Stomach (tissue), 19 donors: ENCODE measurements at places on chromosomes 4 and X. TPM values are rescaled to one million over a fixed set of nuclear protein-coding genes. Genes with fewer than 3 reads are reported as not detected.

Gene PCDH19
- total RNA-seq: 0.87 TPM

- H3K27ac ChIP-seq: no peak overlapping the region
- no peaks in the 10 kb centered on the region for H3K4me1 ChIP-seq
- H3K36me3 ChIP-seq: no peaks in the 10 kb centered on the region
- H3K4me3 ChIP-seq: no peak overlapping the region
Observed at GRCh38 chrX:42485601-42486000, 292.4 kb downstream of the PPP1R2C start.

- no peak for DNase-seq
- H3K27me3 ChIP-seq: no peaks in the 10 kb centered on the region
- peak overlapping the region; percentile 93 for H3K27ac ChIP-seq
- H3K36me3 ChIP-seq: peaks cover 63% of the 10 kb centered on the region
- no peak overlapping the region for H3K4me3 ChIP-seq
Observed at GRCh38 chrX:47215291-47215900, 3.1 kb upstream of the CDK16 start.

Gene ZNF711
- 6.4 TPM for total RNA-seq

GRCh38 chr4:133802359-133803140 lies 399.0 kb downstream of the PABPC4L start:
- no peaks in the 10 kb centered on the region for H3K4me1 ChIP-seq
- H3K27ac ChIP-seq: no peak overlapping the region
- no peak for DNase-seq
- no peaks in the 10 kb centered on the region for H3K27me3 ChIP-seq
- H3K36me3 ChIP-seq: no peaks in the 10 kb centered on the region

DNA sequence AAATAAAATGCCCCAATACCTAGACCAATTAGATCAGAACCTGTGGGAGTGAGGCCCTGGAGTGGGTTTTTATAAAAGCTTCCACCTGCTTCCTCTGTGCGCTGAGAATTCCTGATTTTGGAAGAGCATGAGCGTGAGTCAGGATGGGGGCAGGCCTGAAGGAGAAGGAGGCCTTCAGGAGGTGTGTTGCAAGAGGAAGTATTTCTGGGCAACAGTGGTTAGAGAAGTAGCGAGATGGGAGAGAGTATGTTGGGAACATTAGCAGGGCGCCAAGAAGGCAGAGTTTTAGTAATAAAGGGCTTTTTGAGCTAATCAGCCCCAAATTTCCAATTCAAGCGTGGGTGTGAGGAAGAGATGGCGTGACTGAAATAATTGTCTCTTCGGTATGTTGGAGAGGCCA lies 349.8 kb downstream of the UNC5C start:
- no peak overlapping the region for H3K27ac ChIP-seq
- H3K36me3 ChIP-seq: no peaks in the 10 kb centered on the region
- DNase-seq: no peak
- no peaks in the 10 kb centered on the region for H3K4me1 ChIP-seq
- no peak overlapping the region for H3K4me3 ChIP-seq

Gene DMP1
- total RNA-seq: not detected

GRCh38 chrX:48468693-48469691 lies 1.1 kb downstream of the SLC38A5 start:
- no peak overlapping the region for H3K27ac ChIP-seq
- peaks cover 3% of the 10 kb centered on the region for H3K4me1 ChIP-seq
- DNase-seq: no peak

Gene TMPRSS11B
- total RNA-seq: not detected

- H3K27me3 ChIP-seq: no peaks in the 10 kb centered on the region
- H3K27ac ChIP-seq: no peak overlapping the region
- no peak for DNase-seq
- no peaks in the 10 kb centered on the region for H3K36me3 ChIP-seq
- no peak overlapping the region for H3K4me3 ChIP-seq
- H3K4me1 ChIP-seq: no peaks in the 10 kb centered on the region
Observed at GRCh38 chr4:6360385-6360784, 90.7 kb downstream of the WFS1 start.

DNA sequence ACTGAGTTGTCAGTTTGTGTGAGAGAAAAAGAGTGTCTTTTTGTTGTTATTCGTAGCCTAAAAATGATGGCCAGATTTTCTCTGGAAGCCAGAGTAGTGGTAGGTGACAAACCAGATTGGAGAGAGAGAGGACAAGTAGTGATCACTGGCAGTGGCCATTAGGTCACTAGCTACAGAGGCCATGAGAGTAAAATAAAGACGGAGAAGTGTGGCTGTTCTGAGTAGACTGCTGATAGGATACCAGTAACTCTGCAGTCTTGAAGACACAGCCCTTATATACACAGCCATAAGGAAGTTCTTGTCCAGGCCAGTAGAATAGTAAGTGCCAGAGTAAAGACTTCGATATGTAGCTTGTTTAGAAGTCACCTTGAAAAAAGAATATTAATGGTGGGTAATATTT lies 7.7 kb downstream of the SLC30A9 start:
- peaks cover 11% of the 10 kb centered on the region for H3K36me3 ChIP-seq
- no peaks in the 10 kb centered on the region for H3K27me3 ChIP-seq
- H3K4me3 ChIP-seq: no peak overlapping the region
- no peak for DNase-seq

GRCh38 chr4:182143822-182144625 lies 99.2 kb upstream of the TENM3 start:
- H3K36me3 ChIP-seq: no peaks in the 10 kb centered on the region
- H3K27ac ChIP-seq: peak overlapping the region; percentile 46
- peak overlapping the region; percentile 63 for H3K4me3 ChIP-seq
- DNase-seq: no peak
- H3K27me3 ChIP-seq: peaks cover 100% of the 10 kb centered on the region

GRCh38 chr4:105619188-105619931 lies 66.9 kb downstream of the ARHGEF38 start:
- H3K36me3 ChIP-seq: no peaks in the 10 kb centered on the region
- peak; percentile 96 for DNase-seq
- H3K27ac ChIP-seq: no peak overlapping the region
- H3K27me3 ChIP-seq: no peaks in the 10 kb centered on the region
- H3K4me3 ChIP-seq: no peak overlapping the region

- H3K4me3 ChIP-seq: no peak overlapping the region
- H3K36me3 ChIP-seq: no peaks in the 10 kb centered on the region
- DNase-seq: no peak
- H3K4me1 ChIP-seq: no peaks in the 10 kb centered on the region
- H3K27ac ChIP-seq: no peak overlapping the region
- no peaks in the 10 kb centered on the region for H3K27me3 ChIP-seq
Observed at GRCh38 chrX:47605024-47605423, 14.6 kb downstream of the SYN1 start.

GRCh38 chr4:7199129-7199725 lies 6.9 kb downstream of the SORCS2 start:
- H3K4me3 ChIP-seq: no peak overlapping the region
- H3K36me3 ChIP-seq: no peaks in the 10 kb centered on the region
- H3K27me3 ChIP-seq: no peaks in the 10 kb centered on the region
- H3K27ac ChIP-seq: no peak overlapping the region

- H3K4me1 ChIP-seq: no peaks in the 10 kb centered on the region
- H3K36me3 ChIP-seq: peaks cover 47% of the 10 kb centered on the region
- no peak for DNase-seq
- no peak overlapping the region for H3K4me3 ChIP-seq
- no peak overlapping the region for H3K27ac ChIP-seq
Observed at GRCh38 chrX:118983513-118983912, 9.1 kb downstream of the LONRF3 start.

- peaks cover 13% of the 10 kb centered on the region for H3K36me3 ChIP-seq
- H3K4me1 ChIP-seq: peaks cover 46% of the 10 kb centered on the region
- H3K27ac ChIP-seq: no peak overlapping the region
- H3K27me3 ChIP-seq: no peaks in the 10 kb centered on the region
- no peak for DNase-seq
- H3K4me3 ChIP-seq: no peak overlapping the region
Observed at GRCh38 chr4:7781366-7781765, 158.3 kb downstream of the AFAP1 start.

GRCh38 chr4:41408859-41409593 lies 128.9 kb upstream of the LIMCH1 start:
- no peak overlapping the region for H3K4me3 ChIP-seq
- no peaks in the 10 kb centered on the region for H3K27me3 ChIP-seq
- peaks cover 5% of the 10 kb centered on the region for H3K4me1 ChIP-seq

Gene POU4F2
- total RNA-seq: not detected

DNA sequence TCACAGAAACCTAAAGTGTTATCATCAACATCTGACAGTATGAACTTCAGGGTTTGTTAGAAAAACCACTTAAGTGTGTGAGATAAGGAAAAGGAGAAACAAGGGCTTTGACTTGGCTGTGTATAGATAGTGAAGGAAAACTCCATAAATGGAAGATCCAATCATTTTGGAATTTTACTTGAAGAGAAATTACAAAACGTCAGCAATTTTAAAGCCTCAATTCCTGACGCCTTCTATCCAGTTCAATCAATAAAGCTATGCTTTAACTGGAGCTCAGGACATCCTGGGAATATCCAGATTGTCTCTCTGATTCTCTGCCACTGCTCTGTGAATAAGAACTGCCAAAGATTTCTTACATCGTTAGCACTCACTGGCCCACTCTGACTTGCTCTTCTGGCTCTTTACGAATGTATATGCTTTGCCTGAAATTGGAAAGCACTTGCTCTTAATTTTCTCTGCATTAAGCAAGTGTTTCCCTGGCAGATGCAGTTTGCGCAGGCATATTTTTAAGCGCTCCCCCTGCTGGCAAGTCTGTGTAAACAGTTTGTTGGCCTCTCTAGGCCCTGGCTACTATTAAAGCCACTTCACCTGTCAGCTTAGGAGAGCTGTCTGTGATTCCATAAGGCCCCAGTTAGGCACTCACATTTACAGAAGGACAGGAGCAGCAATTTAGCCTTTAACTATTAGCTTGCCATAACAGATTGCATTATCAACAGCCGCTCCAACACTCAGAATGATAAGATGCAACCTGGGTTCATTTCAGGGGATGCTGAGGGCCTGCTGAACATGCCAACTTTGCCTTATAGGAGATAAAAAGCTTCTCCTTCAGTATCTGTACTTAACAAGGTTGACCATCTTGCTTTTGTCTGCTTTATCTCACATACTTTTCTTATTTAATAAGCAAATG lies 251.4 kb upstream of the DDX53 start:
- H3K4me1 ChIP-seq: no peaks in the 10 kb centered on the region
- H3K36me3 ChIP-seq: no peaks in the 10 kb centered on the region
- DNase-seq: peak; percentile 42
- no peak overlapping the region for H3K4me3 ChIP-seq

GRCh38 chrX:73836956-73837477 lies 274.0 kb downstream of the CHIC1 start:
- H3K27ac ChIP-seq: no peak overlapping the region
- H3K4me3 ChIP-seq: no peak overlapping the region
- no peaks in the 10 kb centered on the region for H3K4me1 ChIP-seq
- H3K36me3 ChIP-seq: no peaks in the 10 kb centered on the region

DNA sequence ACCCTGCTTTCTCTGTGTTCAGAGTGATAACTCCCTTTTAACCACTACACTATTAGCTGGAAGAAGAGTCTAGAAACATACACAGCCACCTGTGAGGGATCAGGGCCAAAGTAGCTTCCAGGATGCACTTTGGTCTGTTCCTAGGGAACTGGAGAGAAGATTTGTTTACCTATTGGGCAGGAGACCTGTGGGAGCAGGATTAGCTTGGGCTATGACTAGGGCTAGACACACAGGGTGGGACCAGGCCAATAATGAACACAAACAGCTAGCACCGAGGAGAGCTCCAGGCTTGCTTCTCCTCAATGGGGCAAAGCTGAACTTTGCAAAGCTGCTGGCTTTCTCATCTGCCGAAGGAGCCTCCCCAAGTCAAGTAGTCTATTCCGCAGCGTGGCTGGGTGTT lies 24.4 kb upstream of the MAP7D3 start:
- H3K27ac ChIP-seq: no peak overlapping the region
- no peaks in the 10 kb centered on the region for H3K36me3 ChIP-seq
- DNase-seq: peak; percentile 32
- H3K4me3 ChIP-seq: no peak overlapping the region
- H3K4me1 ChIP-seq: no peaks in the 10 kb centered on the region
- H3K27me3 ChIP-seq: no peaks in the 10 kb centered on the region

DNA sequence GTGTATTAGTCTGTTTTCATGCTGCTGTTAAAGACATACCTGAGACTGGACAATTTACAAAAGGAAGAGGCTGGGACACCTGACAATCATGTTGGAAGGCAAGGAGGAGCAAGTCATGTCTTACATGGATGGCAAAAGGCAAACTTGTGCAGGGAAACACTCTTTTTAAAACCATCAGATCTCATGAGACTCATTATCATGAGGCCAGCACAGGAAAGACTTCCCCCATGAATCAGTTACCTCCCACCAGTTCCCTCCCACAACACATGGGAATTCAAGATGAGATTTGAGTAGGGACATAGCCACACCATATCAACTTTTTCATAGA lies 11.2 kb downstream of the TENT5D start:
- H3K4me3 ChIP-seq: no peak overlapping the region
- no peaks in the 10 kb centered on the region for H3K36me3 ChIP-seq
- H3K4me1 ChIP-seq: no peaks in the 10 kb centered on the region
- no peaks in the 10 kb centered on the region for H3K27me3 ChIP-seq
- DNase-seq: no peak

GRCh38 chrX:35439692-35440091 lies 358.4 kb upstream of the MAGEB16 start:
- no peak overlapping the region for H3K27ac ChIP-seq
- no peaks in the 10 kb centered on the region for H3K36me3 ChIP-seq
- H3K4me3 ChIP-seq: no peak overlapping the region
- no peaks in the 10 kb centered on the region for H3K27me3 ChIP-seq
- no peak for DNase-seq

GRCh38 chrX:40108959-40109287 lies 11.2 kb upstream of the BCOR start:
- H3K36me3 ChIP-seq: no peaks in the 10 kb centered on the region
- peaks cover 38% of the 10 kb centered on the region for H3K4me1 ChIP-seq
- H3K4me3 ChIP-seq: peak overlapping the region; percentile 68
- peaks cover 63% of the 10 kb centered on the region for H3K27me3 ChIP-seq

Gene WNK3
- 3.2 TPM for total RNA-seq

DNA sequence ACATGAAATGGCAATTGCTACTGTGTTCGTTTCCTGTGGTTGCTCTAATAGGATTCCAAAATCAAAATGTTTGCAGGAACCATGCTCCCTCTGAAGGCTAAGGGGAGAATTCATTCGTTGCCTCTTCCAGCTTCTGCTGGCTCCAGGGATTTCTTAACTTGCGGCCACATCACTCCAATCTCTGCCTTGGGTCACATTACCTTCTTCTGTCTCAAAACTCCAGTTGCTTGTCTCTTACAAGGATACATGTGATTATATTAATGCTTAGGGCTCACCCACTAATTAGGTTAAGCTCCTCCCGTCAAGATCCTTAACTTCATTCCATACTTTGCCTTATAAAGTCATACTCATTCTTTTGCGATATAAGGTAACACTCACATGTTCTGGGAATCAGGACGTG lies 208.4 kb downstream of the RBM46 start:
- H3K36me3 ChIP-seq: no peaks in the 10 kb centered on the region
- H3K4me1 ChIP-seq: no peaks in the 10 kb centered on the region
- H3K27ac ChIP-seq: no peak overlapping the region
- no peak overlapping the region for H3K4me3 ChIP-seq

- H3K36me3 ChIP-seq: no peaks in the 10 kb centered on the region
- peaks cover 47% of the 10 kb centered on the region for H3K4me1 ChIP-seq
- H3K4me3 ChIP-seq: no peak overlapping the region
- H3K27me3 ChIP-seq: no peaks in the 10 kb centered on the region
- H3K27ac ChIP-seq: no peak overlapping the region
- no peak for DNase-seq
Observed at GRCh38 chr4:139736274-139736660, 70.6 kb downstream of the MGST2 start.

GRCh38 chr4:119151161-119151560 lies 15.5 kb downstream of the MYOZ2 start:
- no peak overlapping the region for H3K27ac ChIP-seq
- no peak overlapping the region for H3K4me3 ChIP-seq
- H3K4me1 ChIP-seq: peaks cover 23% of the 10 kb centered on the region
- DNase-seq: peak; percentile 29
- no peaks in the 10 kb centered on the region for H3K27me3 ChIP-seq
- H3K36me3 ChIP-seq: no peaks in the 10 kb centered on the region

Gene TMEM156
- 0.37 TPM for total RNA-seq
